ENCODE measurements at places on chromosomes 12 and 14.

DNA sequence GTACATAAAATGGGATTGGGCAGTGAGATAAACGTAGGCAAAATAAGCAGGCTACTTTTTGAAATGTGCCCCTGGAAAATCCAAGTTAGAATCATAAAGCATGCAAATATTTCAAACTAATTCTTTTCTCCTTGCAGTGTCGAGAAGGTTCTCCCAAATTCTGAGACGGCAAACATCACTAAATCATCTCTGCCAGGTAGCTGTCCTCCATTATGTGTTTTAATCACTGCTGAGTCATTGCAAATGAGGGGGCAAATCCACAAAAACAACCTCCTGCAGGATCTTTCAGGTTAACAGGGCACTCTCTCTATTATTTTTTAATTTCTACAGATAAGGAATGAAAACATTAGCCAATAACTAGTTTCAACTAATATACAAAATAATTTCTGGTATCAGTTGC lies 63.2 kb upstream of the RIC8B start:
- no peak for DNase-seq

GRCh38 chr14:38174711-38175110 lies 33.0 kb upstream of the SSTR1 start:
- DNase-seq: no peak

DNA sequence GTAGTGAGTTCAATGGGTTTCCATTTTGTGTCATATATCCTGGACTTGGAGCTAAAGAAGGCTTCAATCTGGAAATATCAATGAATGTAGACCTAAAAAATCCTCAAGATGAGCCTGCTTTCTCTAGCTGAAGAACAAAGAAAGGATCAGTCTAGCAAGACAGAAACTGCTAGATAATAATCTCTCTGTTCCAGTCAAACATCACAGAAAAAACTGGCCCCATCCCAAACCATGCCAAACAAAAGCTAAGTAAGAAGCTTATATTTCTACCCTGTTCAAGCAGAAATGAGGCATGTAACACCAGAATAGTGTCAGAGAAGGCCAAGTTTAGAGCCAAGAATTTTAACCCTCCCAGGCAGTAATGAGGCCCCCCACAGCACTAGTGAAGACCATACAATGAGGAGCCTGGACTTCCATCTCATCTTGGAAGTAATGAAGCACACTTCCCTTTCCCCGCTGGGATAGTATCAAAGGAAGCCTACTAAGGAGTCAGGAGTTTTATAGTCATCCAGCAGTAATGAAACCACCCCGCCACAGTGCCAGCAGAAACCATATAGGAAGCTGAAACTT lies 95.8 kb downstream of the NELL2 start:
- DNase-seq: no peak

- DNase-seq: no peak
Measured at GRCh38 chr12:104458694-104459367, 2.1 kb downstream of the CHST11 start.

DNA sequence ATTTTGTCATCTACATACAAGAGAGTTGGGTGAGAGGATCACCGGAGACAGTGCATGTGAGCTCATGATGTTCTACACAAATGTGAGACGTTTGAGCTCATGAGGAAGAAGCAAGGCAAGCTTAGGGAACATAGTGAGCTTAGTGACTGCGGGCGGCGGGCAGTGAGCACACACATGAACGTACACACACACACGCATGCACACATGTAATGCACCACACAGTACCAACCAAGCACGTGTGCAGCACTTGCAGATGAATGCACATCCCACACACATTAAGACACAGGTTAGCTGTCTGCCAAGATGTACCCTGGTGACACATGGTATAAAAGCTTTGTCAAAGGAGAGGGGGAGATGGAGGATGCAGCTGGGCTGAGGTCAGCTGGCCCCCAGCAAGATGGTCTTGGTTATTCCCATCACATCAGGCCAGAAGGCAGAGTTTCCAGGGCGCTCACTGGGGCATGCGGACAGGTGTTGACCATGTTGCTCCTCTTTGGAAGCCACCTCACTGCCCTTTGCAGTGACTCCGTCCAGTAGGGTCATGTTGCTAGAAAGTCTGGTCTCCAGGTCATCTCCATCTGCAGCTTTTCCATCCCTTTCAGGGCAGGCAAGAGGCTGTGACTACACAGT lies 8.7 kb upstream of the CACNA2D4 start:
- DNase-seq: no peak

Measured in stimulated activated CD8-positive, alpha-beta memory T cell treated with anti-CD3 and anti-CD28 coated beads, Interleukin-2, amount 100 ng/mL, for 48 hours (primary cell).